Activated CD4-positive, alpha-beta T cell treated with anti-CD3 and anti-CD28 coated beads, Interleukin-2, Interleukin-4, amounts not matched to agents 100 ng/mL and 50 ng/mL, durations not matched to agents 16 hours and 8 hours (primary cell): ENCODE measurements at places on chromosomes 6 and 20.

- no peak for DNase-seq
These were observed 22.7 kb upstream of the MOCS1 start for GRCh38 chr6:39956936-39957335.

- no peak for DNase-seq
These were observed 74.1 kb downstream of the CDKAL1 start for GRCh38 chr6:20608356-20608755.

GRCh38 chr6:53584726-53585125 lies 39.8 kb upstream of the GCLC start:
- DNase-seq: no peak

- DNase-seq: no peak
These were observed 145.9 kb downstream of the FLRT3 start for GRCh38 chr20:14191559-14191958.

DNA sequence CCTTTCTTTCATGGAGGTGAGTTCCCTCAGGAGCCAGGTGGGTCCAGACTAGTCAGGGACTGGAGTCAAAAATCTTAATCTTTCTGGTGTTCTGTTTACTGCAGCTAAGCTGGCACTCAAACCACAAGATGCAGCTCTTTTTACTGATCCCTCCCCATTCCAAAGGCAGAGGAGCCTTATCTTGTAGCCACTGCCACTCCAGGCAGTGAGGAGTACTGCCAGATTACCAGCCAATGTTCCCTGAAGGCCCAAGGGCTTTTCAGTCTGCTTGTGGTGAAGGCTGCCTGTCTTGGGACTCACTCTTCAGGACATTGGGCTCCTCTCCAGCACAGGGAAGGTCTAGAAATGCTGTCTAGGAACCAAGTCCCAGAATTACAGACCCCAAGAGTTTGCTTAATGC lies 490.4 kb upstream of the ADGRB3 start:
- DNase-seq: no peak

DNA sequence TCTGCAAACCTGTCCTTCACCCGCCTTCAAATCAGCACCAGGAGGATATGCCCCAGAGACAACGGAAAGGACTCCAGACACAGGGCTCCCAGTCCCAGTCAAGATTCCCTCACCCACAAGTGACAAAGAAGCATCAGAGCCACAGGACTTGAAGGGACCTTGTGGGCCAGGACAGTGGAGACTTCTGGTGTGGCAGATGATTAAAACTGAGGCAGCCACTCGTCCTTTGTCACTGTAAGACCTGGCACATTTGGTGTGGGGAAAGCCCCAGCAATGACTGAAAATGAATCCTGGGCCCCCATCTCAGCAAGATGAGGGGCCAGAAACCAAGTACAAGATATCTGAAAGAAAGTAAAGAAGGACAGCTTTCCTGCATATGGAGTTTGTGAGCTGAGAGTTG lies 15.6 kb upstream of the GMPR start:
- DNase-seq: no peak

- no peak for DNase-seq
These were observed 4.1 kb downstream of the TCF21 start for GRCh38 chr6:133892813-133893691.

DNA sequence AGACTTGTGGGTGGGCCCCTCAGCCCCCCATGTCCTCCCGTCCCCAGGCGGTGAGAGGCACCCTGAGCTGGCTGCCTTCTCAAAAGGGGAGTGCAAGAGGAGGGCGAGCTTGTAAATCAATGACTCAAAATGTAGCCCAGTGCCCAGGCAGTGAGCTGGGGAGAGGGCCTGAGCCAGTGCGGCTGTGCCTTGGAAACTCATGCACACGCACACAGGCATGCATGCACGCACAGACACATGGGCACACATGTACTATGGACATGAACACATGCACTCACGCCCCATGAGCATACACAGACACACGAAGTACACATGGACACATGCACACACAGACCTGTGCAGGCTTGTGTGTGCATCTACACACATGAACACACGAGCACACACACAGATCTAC lies 133.5 kb downstream of the TAF4 start:
- no peak for DNase-seq

DNA sequence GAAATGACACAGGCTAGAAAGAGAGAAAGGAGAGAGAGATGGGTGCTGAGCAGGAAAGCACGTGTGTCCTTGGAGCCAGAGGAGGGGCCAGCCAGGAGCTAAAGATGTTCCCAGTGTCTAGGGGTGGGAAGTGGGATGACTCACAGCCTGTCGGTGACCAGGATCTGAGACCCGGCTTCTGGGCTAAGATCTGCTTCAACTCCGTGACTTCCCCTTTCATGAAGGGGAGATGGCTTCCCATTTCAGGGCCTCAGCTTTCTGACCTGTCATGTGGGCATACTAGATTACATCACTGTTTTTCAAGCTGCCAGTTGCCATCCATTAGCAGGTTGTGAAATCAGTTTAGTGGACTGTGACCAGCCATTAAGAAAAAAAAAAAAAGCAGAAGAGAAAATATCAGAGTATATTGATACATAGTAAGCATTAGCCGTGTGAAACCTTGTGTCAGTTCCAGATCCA lies 5.4 kb downstream of the TGM3 start:
- DNase-seq: no peak

DNA sequence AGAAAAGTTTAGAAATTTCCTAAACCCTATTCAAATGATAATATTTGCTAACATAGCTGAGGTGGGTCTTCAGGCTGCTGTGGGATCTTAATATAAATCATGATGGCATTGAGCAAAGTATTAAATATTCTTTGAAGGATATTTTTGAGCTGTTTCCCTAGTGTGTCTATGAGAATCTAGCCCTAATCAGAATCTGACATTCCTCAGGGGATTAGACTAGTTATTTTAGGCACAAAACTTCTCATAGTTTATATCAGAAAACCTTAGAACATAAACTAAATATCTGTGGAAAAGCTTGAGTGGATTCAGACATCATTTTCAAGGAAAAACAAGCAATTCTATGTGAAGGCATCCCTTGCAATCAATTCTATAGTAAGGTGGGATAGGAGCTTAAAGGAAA lies 594.5 kb downstream of the RFPL4B start:
- no peak for DNase-seq

- no peak for DNase-seq
These were observed 18.1 kb upstream of the NOL4L start for GRCh38 chr20:32603046-32603726.

DNA sequence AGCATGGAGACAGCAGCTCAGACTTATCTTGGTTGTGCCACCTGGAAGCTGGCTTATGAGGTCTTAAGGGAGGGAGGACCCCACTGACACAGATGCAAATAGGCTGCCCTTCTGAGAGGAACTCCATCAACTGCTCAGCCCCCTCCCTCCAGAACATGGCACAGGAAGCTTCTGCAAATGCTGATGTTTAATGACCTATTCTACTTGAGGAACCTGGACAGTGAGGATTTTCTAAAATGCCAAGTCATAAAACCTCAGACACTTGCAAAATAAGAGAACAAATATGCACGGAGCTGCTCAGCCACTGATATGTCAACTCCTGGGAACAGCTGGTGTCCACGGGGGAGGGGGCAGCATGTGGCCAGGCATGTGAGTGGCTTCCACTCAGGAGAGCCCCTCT lies 3.5 kb downstream of the CST9 start:
- no peak for DNase-seq

- no peak for DNase-seq
These were observed 66.0 kb upstream of the GPR6 start for GRCh38 chr6:109912118-109912517.

GRCh38 chr6:3422435-3423070 lies 34.3 kb downstream of the SLC22A23 start:
- DNase-seq: no peak

- DNase-seq: no peak
These were observed 187.8 kb upstream of the PHACTR1 start for GRCh38 chr6:12528581-12529363.

DNA sequence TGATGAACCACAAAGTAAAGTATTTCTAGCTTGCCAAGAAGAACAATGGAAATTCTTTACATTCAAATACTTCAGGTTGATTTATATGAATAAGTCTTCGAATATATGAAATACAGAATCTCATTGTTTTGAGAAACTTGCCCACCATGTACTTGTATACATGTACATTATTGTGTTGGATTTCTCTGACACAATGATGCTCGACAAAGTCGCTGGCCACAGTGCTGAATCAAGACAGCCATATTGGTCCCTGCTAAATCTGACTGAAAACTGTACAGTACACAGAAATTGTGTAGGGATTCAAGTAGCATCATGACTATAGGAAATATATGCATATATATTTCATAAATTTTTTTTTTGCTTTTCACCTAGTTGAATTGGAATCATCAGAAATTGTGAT lies 13.1 kb upstream of the LIN28B start:
- DNase-seq: no peak

- no peak for DNase-seq
These were observed 45.5 kb upstream of the CCR6 start for GRCh38 chr6:167077241-167077932.

DNA sequence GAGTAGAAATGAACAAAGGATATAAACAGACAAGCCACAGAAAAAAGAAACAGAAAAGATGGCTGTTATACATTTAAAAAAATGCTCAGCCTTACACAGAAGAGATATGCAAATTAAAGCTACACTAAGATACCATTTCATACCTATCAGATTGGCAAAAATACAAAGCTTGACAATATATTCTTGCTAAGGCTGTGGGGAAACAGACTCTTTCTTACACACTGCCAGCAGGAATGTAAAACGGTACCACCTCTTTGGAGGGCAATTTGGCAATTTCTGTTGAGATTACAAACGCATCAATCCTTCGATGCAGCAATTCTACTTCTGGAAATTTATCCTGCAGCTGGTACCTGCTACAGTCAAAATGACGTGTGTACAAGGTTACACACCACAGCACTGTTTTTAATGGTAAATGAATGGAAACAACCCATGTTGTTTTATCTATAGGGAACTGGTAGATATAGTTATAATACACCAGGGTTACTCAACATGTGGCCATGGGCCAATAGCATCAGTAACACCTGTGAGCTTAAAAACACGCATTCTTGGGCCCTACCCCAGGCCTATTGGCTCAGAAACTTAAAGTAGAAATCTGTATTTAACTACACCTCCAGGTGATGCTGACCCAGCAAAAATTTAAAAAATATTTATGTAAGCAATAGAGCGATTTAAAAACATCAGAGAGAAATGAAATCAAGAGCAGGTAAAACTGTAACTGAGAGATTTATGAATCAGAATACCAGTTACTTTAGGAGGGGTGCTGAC lies 53.3 kb downstream of the TRAM2 start:
- no peak for DNase-seq

DNA sequence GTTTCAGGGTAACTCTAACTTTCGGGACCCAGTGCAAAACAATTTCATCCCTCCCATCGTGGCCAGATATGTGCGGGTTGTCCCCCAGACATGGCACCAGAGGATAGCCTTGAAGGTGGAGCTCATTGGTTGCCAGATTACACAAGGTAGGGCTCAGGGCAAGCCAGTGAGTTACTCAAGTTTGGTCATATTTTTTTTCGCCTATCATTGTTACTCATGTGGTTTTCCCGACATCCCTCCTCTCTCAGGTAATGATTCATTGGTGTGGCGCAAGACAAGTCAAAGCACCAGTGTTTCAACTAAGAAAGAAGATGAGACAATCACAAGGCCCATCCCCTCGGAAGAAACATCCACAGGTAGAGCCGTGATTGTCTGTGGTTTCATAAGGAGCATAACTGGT lies 58.2 kb downstream of the DCBLD1 start:
- DNase-seq: no peak

DNA sequence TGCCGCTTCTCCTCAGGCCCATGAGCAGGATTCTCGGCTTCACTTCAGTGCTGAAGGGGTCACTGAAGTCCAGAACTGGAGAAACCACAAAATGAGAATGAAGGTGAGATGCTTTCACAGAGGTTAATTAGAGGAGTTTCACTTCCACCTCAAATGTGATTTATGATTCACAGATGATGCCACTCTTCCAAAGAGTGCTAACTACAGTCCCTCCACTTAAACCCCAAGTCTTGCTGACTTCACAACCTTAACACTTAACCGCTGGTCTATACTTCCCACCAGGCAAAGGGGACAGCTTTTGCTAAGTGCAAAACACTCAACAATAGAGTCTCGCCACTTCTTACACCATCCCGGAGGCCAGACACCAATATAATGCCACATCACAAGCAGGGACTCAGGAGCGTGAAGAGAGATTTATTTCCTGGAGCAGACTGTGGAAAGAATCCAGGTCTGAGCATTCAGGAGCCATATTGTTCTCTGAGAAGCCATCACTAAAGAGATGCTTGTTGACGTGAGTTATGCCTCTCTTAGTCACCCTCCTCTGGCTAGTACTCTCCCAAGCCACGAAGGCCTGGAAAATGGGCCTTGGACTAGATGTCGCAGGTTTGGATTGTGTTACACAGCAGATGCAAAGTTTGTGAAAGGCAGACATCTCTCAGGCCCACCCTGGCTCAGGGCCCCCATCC lies 24.4 kb downstream of the RRAGD start:
- DNase-seq: no peak

GRCh38 chr6:12017263-12017662 lies 5.2 kb downstream of the HIVEP1 start:
- DNase-seq: no peak

DNA sequence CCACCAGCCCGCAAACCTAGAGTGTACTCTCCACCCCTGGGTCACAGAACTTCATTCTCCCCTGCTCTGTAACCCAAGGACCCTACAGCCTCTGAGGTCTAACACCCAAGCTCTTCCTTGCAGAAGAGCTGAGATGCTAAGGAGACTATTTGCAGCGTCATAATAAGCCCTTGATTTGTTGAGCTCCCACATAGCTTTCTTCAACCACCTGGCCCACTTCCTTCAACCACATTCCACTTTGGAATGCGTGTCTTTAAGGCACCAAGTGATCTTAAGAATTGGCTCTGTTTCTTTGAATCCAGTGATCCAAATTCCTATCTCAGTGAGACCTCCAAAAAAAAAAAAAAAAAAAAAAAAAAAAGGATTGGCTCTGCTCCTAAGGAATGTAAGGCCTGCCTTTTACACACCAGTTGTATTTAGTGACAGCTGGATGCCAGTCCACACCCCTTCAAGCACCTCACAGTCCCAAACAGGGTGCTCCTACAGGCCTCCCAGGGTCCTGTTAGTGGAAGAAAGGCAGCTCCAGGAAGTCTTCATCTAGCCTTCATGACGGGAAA lies 106.2 kb downstream of the UBE3D start:
- DNase-seq: no peak

DNA sequence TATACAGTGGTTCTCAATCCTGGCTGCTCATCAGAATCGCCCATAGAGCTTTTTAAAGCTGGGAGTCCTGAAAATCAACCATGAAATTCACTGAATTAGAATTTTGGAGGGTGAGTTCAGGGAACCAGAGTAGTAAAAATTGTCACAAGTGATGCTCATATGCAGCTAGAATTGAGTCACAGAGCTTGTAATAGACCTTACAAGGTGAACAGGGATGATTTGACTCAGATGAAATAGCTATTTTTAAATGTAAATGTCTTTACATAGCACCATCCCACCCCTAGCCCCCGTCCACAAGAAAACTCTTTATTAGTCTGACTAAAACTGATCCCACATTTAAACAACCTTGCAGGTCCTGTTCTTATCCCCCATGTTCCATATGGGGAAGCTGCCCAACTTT lies 531.7 kb downstream of the LMBRD1 start:
- no peak for DNase-seq

- DNase-seq: no peak
These were observed 7.4 kb downstream of the OSER1 start for GRCh38 chr20:44203161-44203560.
